ENCODE measurements at places on chromosomes 3 and 15.

- DNase-seq = no peak
Measured at GRCh38 chr3:14857506-14857905, 38.7 kb downstream of the FGD5 start.

DNA sequence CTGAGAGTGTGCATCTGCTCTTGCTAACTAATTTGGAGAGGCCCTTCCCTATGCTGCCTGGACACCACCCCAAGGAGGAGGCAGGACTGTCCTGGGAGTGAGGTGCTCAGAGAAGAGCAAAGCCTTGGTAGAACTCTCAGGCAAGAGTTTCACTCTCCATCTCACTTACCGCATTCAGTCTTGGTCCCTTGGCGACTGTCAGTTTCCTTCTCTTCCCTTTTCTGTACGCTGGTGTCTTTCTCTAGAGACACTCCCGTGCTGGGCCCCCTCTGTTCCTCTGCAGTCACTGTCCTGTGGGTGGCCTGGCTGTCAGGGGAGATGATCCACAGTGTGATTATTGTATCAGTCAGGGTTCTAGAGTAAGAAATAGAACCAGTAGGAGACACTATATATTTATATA, 44.0 kb downstream of the IDH2 start:
- no peak for DNase-seq

DNA sequence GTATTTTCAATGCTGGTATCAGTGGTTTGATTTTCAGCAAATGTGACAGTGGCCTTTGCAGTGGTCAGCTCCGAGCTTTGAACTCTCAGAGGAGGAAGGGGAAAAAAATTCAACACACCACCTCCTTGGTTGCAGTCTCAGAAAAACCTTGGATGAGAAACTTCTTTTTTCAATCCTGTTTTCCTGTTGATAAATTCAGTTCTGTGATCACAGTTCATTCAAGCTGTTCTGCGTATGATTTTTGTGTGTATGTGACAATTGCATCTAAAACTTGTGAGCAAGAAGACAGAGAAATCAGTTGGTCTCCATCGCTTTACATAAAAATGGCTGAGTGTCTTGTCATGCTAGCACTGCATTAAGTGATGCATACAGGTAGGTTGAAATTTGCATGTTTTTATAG, 19.2 kb downstream of the ZBTB38 start:
- no peak for DNase-seq

- no peak for DNase-seq
Measured at GRCh38 chr3:123952844-123953520, 8.0 kb downstream of the CCDC14 start.

GRCh38 chr15:70154718-70155347, 57.1 kb upstream of the TLE3 start:
- no peak for DNase-seq

- no peak for DNase-seq
Measured at GRCh38 chr15:69996321-69997160, 101.2 kb downstream of the TLE3 start.

DNA sequence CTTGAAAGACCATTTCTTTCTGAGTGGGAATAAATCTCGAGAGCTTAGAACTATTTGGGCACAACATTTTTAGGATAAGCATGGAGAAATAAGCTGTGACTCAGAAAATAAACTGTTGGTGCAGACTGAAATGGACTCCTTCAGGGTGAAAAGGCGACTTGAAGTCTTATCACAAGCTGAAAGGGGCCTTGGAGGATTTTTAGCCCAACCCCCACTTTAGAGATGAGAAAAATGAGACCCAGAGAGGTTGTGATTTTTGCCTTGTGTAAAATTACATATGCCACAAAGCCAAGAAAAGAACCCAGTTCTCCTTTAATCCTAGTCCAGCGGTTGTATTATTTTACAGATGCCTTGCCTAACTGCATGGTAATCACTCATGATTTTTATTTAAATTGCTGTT, 1.5 kb downstream of the ATP1B3 start:
- DNase-seq = no peak

GRCh38 chr15:101262551-101262950, 10.7 kb upstream of the CHSY1 start:
- no peak for DNase-seq

GRCh38 chr3:37519661-37520060, 342.0 kb upstream of the CTDSPL start:
- DNase-seq = no peak

GRCh38 chr3:117881210-117881609, 1153.4 kb downstream of the IGSF11 start:
- DNase-seq = no peak

DNA sequence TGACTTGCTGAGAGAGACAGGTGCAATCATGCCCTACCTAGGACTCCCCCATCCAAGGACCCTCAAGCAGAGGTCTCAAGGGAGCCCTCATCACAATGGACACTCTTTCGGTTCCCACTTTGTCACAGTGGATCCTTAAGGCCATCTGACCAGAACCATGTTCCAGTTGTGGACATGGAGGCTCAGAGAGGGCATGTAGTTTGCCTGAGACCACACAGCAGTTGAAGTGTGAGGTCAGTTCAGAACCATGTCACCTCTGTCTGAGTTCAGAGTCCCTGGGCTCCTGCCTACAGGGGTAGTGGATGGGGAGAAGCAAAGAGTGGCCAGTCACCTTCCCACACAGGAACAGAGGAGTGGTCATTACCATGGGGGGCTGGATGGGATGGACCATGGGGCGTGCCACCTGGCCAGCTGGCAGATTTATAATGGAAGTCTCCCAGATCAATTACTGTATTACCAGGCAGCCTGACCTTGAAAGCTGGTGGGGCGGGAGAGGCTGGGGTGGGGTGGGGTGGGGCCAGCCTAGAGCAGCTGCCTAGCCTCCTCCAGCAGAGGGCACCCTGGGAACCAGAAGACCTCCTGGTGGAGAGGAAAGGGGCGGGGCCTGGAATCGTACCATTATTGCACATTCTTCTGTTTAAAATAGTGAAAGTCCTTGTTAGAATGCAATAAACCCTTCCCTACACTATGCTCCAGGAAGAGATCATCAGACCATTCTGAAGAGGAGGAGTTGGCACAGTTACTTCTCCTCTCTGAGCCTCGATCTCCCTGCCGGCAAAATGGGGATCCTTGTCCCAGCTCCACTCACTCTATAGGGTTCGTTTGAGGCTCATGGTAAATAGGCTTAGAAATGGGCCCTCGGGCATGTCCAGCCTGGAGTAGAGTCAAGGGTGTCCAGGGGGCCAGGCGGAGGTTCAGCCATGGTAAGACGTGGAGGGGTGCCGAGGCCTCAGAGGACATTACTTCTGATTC, 26.9 kb upstream of the LINGO1 start:
- DNase-seq = peak; percentile 93

DNA sequence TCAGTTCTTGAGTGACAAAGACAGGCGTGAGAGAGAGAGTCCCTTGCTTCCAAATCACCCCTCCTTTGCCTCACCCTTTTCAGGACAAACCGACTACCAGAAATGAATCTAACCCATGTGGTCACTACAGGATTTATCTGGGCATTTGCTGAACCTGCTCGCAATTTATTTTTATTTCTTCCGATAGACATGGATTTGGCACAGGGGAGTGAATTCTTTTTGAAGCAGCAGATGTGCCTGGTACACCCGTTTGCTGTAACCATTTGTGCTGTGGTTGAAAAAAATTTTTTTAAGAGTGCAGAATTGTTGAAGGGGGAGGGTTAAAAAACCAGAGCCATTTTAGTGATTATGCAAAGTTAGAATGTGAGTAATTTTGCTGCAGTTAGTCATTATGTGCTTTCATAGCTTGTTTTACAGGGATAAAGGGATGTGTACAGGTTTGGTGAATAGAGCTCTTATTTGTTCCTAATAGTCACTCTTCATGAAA, 442.0 kb downstream of the LPP start:
- no peak for DNase-seq

GRCh38 chr15:99721896-99722295, 11.3 kb downstream of the LYSMD4 start:
- DNase-seq = no peak

Data from HuH-7 (cell line).